ENCODE measurements at places on chromosomes 12 and 14. TPM values are rescaled to one million over a fixed set of nuclear protein-coding genes. Genes with fewer than 3 reads are reported as not detected.

DNA sequence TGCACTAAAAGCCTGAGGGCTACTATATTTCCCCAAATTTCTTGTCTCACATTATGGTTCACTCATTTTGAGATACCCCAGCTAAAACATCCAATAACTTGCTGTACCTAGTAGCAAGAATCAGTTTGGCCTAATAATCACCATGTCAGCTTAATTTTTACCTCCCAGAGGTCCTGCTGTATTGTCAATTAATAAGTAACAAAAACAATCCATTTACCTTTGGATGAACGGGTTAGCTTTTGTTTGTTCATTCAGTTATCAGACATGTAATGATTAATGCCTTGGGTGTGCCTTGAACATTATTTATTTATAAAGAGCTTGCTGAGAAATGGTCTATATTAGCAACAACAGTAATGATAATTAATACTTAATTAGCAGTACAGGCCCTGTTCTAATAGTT is 57.0 kb downstream of the MON2 start:
- no peak for DNase-seq

- no peak for DNase-seq
These were observed 1.7 kb downstream of the FGFR1OP2 start for GRCh38 chr12:26939953-26940352.

GRCh38 chr12:105548626-105549025 is 218.1 kb downstream of the C12orf75 start:
- DNase-seq: no peak

GRCh38 chr14:21070083-21070609 is at the start of gene ARHGEF40:
TSS of gene ARHGEF40 (plus strand) at chr14:21070304. CDS start at chr14:21070397, 93 bp downstream.
- DNase-seq: peak; percentile 40

GRCh38 chr12:120228041-120228290 is 27.1 kb upstream of the RPLP0 start:
- DNase-seq: no peak

DNA sequence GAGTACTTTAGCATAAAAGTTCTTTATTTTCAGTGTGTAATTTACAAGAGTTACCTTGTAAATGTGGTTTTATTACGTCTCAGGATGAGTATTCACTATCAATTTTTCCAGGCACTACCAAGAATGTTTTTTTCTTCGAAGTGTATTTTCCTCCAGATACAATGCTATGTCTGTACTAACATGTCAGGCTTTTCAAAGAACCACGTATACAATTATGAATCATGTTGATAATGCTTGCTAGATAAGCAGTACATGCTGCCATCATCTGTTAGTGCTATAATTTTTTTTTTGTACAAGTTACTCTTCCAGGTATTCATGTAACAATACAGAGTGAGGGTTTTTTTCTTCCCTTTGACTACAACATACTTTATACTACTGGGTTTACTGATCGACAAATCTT is 5.6 kb upstream of the KANSL2 start:
- no peak for DNase-seq

DNA sequence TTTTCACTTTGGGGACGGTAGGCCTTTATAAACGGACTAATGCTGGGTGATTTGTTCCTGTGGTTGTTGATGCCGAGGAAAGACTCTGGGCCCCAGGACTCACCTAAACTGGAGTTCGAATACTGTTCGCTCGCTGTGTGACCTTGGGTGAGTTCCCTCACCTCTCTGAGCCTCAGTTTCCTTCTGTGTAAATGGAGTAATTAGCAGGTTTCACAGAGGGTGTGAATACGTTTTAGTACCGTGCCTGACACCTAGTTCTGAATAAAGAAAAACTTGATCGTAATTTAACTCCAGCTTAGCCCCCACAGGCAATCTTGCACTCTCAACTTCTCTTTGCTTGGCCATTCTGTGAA is 505 bp downstream of the UBE3B start:
- no peak for DNase-seq

DNA sequence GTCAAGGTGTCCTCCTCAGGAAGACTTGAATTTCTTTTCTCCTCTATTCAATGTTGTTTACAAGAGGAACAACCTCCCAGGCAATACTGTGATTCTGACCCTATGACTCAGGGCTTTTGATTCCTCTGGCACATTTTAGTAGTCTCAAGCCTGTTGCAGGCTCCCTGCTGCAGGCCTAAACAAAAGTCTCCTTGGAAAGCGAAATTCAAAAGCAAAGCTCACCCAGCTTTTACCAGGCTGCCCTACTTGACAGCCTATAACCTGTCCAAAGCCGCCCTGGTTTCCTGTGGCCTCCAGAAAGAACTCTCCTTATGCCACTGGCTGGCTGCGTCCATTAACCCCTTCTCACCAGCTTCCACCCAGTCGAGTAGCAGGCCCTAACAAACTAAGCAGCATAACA is 11.6 kb downstream of the FGD6 start:
- DNase-seq: peak; percentile 90

- DNase-seq: no peak
These were observed 393.2 kb downstream of the TMEM121 start for GRCh38 chr14:105919458-105920150.

- DNase-seq: no peak
These were observed 88.8 kb downstream of the GALNT8 start for GRCh38 chr12:4809013-4809448.

GRCh38 chr14:105577314-105577861 is 51.0 kb downstream of the TMEM121 start:
- DNase-seq: no peak

DNA sequence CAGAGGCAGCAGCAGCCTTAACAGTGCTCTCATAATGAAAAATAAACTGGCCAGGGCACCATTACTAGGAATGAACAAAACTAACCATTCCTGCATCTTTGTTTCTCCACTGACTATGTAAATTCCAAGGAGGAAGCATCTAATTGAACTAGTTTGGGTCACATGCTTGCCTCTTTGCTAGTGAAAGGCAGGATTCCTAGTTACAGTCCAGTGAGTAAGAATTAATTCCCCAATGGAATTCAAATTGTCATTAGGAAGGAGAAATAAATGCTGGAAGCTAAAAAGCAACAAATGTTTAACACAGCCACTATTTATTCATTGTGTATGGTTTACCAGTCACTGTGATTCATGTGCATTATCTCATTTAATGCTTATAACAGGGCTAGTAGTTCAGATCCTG is 316.0 kb downstream of the CCDC91 start:
- DNase-seq: no peak

Gene PRB2
- not detected for total RNA-seq

Gene MAP3K9
- 0.33 TPM for total RNA-seq

Gene PTGER2
- total RNA-seq: 1.6 TPM

Gene ALX1
- total RNA-seq: 1.2 TPM

Gene INHBE
- total RNA-seq: 0.99 TPM

Gene ALG10B
- 5.6 TPM for total RNA-seq
